ENCODE measurements at places on chromosomes 11 and 22.
A peak's percentile ranks its signal among the peaks of the same experiment; 100 is the strongest.

- DNase-seq = no peak
Observed at GRCh38 chr11:117022526-117022925, 75.7 kb downstream of the SIK3 start.

DNA sequence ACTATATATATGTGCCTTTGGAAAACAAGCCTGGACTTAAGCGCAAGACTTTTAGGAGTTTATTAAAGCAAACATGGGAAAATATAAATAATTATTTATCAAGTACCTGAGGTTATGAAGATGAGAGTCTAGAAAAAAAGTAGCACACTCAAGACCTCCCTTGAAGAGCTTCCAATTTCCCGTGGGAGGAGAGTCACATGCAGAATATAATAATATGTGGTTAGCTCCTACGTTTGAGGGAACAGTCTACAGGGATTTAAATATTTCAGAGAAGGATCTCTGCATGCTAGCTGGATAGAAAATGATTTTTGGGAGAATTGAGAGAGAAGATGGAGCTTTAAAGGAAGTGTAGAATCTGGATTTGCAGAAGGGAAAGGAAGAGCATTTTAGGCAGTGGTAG lies 183.8 kb downstream of the SWAP70 start:
- no peak for DNase-seq

- DNase-seq = no peak
Observed at GRCh38 chr11:20008871-20009644, 151.2 kb downstream of the DBX1 start.

DNA sequence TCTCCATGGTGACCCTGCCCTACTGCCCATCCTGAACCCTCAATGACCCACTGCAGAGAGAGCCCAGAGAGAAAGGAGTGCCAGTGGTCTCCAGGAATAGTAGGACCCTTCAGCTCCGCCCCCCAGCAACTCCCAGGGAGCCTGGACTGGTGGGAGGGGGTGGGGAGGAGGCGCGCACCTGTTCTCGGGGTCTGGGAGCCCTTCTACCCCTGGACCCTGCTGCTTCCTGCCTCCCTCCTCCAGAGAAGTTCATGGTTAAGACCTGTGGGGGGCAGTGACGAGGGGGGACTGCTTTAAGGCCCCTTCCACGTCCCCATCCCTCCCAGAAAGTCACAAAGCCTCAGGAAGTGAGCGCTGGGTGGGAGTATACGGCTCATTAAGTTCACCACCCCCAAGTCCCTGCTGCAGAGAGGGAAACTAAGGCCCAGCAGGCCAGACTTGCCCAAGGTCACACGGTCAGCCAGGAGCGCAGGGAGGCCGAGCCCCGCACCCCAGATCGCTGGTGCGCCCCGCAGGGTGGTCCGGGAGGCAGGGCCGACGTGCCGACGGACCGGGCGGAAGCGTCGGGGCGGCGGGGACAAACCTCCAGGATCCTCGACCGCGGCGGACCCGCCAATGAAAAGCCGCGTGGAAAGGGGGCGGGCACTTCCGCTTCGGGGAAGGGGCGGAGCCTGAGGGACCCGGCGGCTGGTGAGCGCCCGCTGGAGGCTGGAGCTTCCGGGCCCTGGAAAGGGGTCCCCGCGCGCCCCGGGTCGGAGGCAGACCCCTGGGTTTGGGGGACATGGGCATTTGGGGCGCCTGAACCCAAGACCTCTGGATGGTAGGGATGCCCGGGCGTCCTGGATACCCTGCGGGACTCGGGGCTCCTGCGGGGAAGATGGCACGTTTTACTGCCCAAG lies at the start of the genes NUDT22 and TRPT1:
Gene NUDT22, plus strand, starts transcription at position 667 of the 899 bp plus-strand sequence. CDS start 379 bp downstream, outside the sequence.
Gene TRPT1, minus strand, starts transcription at position 579 of the 899 bp plus-strand sequence. Its CDS starts 326 bp downstream, at position 253.
- peak; percentile 96 for DNase-seq

- no peak for DNase-seq
Observed at GRCh38 chr11:120260616-120261015, 20.7 kb downstream of the POU2F3 start.

- DNase-seq = no peak
Observed at GRCh38 chr11:104837969-104838639, 60.2 kb downstream of the CASP12 start.

DNA sequence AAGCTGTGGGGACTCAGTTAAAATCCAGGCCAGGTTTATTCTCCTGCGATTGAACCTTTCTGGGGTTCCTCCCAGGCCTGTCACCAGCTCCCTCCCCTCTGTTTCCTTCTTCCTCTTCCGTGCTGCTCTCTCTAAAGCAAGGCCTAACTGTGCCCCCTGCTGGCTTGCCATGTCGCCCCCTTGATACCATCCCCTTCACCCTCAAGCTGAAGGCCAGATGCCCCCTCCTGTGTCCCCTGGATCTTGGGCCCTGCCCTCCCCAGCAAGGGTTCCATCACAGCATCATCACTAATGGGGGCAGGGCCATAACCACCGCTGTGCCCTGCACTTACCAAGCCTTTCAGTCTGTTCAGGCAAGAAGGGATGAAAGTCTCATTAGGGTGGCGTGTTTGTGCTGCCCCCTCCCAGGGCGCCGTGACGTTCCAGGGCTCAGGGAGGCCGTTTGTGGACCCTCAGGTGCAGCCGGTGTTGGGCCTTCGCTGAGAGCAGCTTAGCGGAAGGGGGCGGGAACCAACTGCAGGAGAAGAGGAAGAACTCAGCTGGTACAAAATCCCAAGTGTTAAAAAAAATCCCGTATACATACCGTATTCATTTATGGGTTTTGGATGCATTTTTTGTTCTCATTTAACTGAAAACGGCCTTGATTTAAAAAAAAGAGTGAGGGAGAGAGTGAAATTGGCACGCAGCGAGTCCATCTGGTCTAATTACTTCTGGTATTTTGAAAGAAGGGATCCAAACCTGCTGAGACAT lies 69.9 kb downstream of the MPPED1 start:
- DNase-seq = no peak

GRCh38 chr11:115220911-115221310 lies 283.3 kb downstream of the CADM1 start:
- no peak for DNase-seq

GRCh38 chr11:518463-519202 lies 11.6 kb upstream of the RNH1 start:
- DNase-seq = peak; percentile 95

GRCh38 chr11:62919898-62920640 lies 1.1 kb downstream of the CHRM1 start:
- DNase-seq = no peak

DNA sequence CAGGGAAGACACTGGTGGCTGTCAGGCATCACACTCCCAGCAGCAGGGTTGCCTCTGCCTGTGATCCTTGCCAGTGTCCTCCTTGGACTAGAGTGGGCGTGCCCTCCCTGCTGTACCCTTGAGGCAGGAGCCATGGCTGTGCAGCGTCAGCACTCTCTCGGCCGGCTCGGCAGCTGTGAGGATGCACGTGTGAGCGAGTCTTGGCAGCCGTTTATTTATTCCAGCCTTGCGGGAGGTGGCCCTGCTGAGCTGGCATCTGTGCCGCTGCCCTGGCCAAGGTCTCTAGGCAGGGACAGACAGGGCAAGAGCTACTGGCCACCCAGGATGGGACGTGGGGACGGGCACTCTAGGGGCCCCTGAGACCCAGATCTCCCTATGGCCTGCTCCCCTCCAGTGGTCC lies 33.9 kb downstream of the TSPAN4 start:
- DNase-seq = no peak
